ENCODE measurements at places on chromosomes 5 and 9.

DNA sequence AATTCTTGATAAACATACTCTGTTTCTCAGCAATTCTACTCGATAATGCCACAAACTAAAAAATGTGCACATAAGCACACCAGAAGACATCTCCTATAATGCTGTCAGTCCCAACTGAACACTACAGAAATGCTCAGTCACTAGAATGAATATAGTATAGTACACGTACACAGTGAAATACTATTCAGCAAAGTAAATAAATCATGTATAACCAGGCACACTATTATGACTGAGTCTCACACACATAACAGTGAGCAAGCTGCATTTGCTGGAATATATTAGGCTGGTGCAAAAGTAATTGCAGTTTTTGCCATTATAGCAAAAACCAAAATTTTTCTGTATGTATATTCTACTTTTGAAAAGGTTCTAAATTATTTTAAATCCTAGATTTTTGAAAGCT, 310.2 kb downstream of the CTNND2 start:
- DNase-seq: no peak

- DNase-seq: no peak
Measured at GRCh38 chr9:121473229-121473628, 26.4 kb downstream of the GGTA1 start.

DNA sequence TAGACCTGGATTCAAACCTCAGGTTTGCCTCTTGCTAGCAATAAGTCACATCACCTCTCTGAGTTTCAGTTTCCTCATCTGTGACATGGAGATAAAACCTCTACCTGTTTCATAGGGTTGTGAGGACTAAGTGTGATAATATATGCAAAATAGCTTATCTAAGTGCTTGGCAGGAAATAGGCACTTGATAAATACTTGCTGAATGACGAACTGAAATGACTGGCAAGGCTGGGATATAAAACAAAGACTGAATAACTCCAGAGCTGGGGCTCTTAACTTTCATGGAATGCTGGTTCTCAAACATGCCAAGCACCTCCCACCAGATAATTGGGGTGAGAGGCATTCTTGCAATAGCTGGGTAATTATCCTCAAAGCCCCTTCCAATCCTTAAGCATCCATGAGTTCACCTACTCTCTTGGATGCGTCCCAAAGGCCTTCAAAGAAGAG, 87.6 kb downstream of the ADRB2 start:
- no peak for DNase-seq

DNA sequence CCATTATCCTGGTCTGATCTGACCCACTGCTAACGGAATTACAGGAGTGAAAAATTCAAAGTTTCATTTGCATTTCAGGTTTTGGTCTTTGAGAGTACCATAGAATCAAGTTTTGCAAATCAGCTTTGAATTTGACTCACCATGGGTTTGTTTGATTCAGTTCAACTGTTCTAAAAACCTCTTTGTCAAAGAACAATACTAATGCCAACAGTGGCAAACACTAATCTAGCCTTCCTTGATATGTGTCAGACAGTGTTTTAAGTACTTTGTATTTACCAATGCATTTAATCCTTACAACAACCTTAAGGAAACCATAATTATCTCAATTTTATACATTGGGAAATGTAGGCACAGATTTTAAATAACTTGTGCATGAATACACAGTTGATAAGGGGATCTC, 10.1 kb upstream of the FSD1L start:
- DNase-seq: no peak

Data from cortex of kidney (tissue), 1 donor.